ENCODE measurements at places on chromosomes 16 and 17.

DNA sequence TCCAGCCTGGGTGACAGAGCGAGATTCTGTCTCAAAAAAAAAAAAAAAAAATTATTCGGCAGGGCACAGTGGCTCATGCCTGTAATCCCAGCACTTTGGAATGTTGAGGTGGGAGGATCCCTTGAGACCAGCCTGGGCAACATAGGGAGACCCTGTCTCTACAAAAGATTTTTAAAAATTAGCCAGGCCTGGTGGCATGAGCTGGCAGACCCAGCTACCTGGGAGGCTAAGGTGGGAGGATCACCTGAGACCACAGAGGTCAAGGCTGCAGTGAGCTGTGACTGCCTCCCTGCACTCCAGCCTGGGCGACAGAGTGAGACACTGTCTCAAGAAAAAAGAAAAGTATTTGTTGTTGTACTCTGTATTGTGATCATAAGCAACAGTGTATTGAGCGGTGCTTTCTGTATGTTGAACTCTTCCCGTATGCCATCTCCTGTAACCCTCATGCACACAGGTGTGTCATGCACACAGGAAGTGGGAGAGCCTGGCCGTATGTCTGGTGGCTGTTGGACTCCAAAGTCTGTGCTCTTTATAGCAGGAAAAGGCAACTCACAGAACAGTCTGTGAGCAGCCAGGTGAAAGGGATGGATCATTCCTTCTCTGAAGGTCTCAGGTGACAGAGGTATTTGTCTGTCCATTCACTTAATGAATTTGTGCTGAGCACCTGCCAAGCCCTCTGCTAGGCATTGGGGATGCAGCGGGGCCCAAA lies 17.1 kb downstream of the CDH1 start:
- DNase-seq, result no peak

DNA sequence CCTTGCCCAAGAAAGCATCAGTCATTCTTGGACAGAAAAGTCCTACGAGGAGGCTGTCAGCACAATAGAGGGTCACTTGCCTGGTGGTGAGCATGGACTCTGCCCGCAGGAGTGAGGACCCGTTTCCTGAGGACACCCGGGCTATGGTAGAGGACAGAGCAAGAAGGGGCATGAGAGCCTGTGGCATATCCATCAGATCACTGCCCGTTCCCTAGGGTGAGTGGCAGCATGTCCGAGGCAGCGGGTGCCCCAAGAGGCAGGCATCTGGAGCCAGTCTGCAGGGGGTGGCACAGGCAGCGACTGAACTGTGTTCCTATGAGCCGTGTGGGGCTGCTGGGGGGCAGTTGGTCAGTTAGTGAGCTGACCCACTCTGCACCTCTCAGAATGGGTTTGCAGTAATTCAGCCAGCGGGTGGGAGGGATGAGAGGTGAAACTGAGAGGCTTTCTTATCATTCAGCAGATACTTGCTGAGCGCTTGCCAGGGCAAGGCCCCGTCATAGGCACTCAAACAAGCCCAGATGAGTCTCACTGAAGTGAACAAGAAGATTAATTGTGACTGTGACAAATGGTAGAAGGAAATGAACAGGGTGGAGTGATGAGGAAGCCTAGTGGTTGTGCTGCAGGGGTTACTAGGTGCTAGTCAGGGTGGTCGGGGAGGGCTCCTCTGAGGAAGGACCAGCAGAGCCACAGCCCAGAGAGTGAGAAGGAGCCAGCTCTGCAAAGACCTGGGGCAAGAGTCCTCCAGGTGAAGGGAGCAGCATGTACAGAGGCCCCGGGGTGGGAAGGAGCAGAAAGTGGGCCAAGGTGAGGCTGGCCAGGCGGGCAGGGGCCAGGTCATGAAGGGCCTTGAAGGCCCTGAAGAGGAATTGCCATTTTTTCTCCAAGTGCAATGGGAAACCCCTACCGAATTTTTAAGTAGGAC lies 87.9 kb downstream of the CLEC16A start:
- no peak for DNase-seq

GRCh38 chr16:17358846-17359245 lies 111.9 kb downstream of the XYLT1 start:
- no peak for DNase-seq

GRCh38 chr16:55285586-55285985 lies 38.4 kb upstream of the IRX6 start:
- no peak for DNase-seq

DNA sequence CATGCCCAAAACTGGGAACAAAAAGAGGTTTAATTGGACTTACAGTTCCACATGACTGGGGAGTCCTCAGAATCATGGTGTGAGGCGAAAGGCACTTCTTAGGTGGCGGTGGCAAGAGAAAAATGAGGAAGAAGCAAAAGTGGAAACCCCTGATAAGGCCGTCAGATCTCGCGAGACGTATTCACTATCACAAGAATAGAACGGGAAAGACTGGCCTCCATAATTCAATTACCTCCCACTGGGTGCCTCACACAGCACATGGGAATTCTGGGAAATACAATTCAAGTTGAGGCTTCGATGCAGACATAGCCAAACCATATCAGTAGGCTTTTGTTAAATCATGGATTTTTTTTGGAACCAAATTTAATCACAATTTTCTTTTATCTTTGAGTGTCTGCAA lies 24.4 kb downstream of the RBL2 start:
- no peak for DNase-seq

DNA sequence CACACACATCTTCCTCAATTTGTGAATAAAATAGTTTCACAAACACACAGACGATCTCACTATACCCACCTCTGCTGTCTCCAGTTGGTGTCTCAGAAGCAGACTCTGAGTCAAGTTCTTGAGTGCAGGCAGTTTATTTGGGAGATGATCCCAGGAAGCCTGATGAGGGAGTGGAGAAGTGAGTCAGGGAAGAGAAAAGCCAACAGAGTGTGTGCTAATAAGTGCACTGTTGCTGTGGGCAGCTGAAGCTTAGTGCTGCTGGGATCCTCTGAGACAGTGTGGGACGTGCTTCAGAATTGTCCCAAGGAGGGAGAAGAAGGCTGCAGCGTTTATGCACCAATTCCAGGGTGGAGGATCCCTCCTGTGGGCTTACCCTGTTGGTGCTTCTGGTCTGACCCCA lies 423.2 kb upstream of the C16orf82 start:
- no peak for DNase-seq

GRCh38 chr16:54194334-54194743 lies 92.2 kb downstream of the IRX3 start:
- DNase-seq, result no peak

GRCh38 chr16:11716336-11716735 lies 26.3 kb downstream of the TXNDC11 start:
- DNase-seq, result no peak

- no peak for DNase-seq
Observed at GRCh38 chr17:22510504-22510903, 818.2 kb downstream of the KCNJ18 start.

- DNase-seq, result no peak
Observed at GRCh38 chr17:27529230-27529796, 73.1 kb downstream of the KSR1 start.

DNA sequence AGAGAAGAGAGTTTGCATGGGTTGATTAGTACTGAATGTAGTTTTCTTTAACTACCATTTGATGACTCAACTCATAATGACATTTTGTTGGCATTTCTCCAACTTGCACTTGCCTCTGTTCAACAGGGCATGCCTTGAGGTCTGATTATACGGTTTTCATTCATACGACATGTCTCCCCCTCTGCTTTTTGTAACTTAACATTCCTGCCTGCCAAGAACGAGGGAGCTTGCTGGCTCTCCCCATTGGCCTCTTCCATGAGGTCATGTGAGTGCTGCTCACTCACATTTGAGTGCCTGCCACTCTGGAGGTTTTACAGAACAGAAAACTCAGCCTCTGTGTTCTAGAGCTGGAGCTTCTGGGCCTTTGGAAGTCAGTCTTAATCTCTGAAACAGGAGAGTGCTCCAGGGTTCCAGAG lies 19.7 kb downstream of the MAP2K6 start:
- no peak for DNase-seq

- no peak for DNase-seq
Observed at GRCh38 chr16:11410376-11411058, 65.3 kb downstream of the RMI2 start.

GRCh38 chr16:9365370-9365728 lies 273.9 kb downstream of the HAPSTR1 start:
- no peak for DNase-seq

DNA sequence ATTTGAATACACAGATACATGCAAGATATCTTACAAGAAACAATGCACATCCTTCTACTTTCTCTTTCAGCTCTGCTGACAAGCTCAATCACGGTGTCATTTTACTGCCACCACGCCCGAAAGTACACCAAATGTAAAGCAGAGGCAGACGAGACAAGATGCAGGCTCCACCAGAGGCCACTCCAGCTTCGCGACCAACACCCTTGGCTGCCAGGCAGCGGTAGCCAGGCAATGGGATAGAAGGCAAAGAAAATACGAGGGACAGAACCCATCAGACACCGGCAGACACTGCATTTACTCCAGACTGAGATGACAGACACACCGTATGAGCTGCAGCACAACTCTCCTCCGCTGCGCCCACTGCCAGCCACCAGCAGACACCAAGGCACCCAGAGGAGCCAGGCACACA lies 41.0 kb downstream of the USP22 start:
- no peak for DNase-seq

DNA sequence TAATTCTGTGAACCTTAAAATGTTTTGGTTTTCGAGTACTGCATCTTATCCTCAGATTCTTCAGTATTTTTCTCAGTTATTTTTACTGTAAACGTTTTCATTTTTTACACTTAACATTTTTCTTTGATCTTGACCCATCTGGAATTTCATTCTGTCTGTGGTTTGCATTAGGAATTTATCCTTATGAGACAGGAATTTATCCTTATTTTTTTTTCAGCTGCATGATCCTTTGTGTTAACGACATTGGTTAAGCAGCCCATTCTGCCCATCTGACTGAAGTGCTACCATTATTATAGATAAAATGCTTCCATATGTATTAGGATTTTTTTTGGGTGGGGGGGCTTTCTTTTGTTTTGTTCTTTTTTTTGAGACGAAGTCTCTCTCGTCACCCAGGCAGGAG lies 41.0 kb downstream of the SNX29 start:
- DNase-seq, result no peak

GRCh38 chr17:37081287-37081686 lies 132.5 kb downstream of the AATF start:
- DNase-seq, result no peak

GRCh38 chr17:14744761-14745473 lies 444.0 kb downstream of the HS3ST3B1 start:
- DNase-seq, result no peak

DNA sequence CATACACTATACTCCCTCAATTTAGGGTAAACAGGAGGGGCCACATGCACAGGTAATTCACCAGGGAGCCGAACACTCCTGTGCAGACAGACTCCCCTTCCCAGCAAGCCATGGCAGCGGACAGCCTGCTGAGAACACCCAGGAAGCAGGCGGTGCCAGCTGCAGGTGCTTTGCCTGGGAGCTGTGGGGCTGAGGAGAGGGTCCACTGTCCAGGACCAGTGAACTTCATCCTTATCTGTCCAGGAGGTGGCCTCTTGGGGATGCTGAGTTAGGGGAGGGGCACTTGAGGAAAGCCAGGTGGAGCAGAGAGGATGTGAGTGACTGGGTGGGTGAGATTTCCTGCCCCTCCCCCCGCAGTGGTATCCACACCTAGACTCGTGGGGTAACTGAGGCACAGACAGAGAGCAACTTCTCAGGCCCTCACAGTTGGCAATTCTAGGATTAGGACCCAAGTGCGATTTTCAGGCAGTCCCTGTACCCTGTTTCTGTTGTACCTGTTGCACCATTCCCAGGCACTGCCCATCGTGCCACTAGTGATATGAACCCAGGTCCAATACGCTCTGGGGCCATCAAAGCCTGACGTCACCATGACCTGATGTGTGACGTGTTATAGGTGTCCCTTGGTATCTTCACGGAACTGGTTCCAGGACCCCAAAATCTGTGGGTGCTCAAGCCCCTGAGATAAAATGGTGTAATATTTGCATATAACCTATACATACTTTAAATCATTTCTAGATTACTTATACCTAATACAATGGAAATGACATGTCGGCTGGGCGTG lies 1.2 kb downstream of the GRN start:
- no peak for DNase-seq

- no peak for DNase-seq
Observed at GRCh38 chr17:27985306-27985705, 57.2 kb upstream of the NLK start.

- DNase-seq, result no peak
Observed at GRCh38 chr16:69768666-69769065, 6.5 kb downstream of the WWP2 start.

DNA sequence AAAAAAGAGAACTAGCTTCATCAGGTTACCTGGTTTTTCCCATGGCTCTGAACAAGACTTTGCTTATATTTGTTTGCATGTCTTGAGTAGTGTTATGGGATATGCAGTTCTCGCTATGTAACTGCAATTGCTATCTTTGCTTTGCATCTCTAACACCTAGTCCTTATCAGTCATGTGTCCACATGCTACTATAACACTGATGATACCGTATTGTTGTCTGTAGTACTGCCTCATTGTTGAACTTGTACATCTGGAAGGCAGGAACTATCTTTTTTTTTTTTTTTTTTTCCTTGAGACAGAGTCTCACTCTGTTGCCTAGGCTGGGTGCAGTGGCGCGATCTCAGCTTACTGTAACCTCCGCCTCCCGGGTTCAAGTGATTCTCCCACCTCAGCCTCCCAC lies 2.5 kb downstream of the PSME3 start:
- no peak for DNase-seq

GRCh38 chr16:81939164-81940056 lies 71.9 kb downstream of the SDR42E1 start:
- no peak for DNase-seq

DNA sequence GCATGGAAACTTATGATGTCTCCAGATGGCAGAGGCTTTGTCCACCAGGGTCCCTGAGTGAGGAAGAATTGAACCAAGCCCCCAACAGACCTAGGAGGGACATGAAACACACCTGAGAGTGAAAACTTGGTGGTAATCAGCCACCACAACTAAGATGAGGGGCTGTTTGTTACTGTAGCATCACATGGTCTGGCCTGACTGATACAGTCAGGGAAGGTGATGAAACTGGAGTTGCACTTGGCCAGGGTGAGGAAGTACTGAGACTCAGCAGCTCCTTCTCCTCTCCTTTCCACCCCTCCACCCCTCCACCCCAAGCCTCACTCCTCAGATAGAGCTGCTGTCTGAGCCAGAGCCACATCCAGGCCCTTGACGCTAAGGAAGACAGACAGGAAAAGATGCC lies 37.2 kb downstream of the C16orf82 start:
- no peak for DNase-seq

GRCh38 chr17:39677542-39678339 lies 9.5 kb downstream of the PNMT start:
- DNase-seq, result no peak
